ENCODE measurements at places on chromosomes 12 and 14.

- no peak for DNase-seq
Observed at GRCh38 chr14:25537846-25538455, 488.0 kb upstream of the STXBP6 start.

DNA sequence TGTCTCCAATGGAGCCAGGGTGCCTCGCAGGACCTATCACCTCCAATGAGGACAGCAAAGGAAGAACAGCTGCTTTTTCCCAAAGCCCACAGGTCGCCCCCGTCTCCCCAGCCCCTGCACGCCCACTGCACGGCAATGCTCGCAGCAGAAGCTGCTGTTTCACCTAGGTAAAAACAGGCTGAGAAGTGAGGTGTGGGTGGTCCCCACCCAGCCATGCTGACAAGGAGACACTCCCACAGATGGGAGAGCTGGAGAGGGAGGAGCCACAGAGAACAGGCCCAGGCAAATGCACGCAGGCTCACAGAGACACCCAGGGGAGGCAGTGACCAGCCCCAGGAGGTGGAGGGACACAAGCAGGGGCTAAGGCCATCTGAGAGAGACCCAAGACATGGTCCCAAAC lies 10.4 kb downstream of the CFAP73 start:
- DNase-seq: no peak

GRCh38 chr12:132071040-132071810 lies 72.9 kb downstream of the DDX51 start:
- DNase-seq: no peak

- no peak for DNase-seq
Observed at GRCh38 chr12:27682534-27682933, 13.7 kb upstream of the REP15 start.

DNA sequence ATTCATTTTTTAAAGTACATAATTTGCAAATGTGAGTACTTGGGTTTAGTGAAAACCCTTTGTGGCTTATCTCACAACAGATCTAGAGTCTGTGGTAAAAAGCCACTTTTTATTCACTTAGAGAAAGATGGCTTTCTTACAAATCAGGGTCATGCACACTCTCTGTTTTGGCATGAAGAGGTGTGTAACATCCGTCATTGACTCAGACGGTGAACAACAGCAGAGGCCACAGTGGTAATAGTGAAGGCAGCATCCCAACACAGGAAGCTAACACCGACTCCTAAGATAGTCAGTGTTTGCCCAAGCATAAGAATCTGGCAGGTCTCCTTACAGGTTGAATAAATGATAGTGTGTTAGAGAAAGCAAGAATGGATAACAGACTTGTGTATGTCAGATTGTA lies 593.0 kb downstream of the SOX5 start:
- no peak for DNase-seq

DNA sequence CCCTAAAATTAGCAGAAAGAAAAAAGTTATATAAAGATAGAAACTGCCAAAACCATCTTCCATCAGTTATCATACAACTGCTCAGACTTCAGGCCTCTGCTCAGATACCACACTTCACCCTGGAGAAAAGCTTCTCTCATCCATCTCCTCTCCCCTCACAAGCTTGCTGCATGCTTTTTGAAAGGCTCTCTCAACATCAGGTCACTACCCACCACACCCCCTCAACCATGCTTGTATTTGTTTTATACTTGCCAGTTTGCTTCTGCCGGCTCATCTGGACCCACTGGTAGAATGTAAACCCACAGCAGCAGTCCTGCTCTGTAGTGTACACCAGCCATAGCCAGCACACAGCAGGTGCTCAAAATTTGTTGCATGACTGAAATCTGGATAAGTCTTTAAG lies 8.8 kb downstream of the PPP1CC start:
- no peak for DNase-seq

GRCh38 chr14:89728964-89729363 lies 225.6 kb downstream of the EFCAB11 start:
- no peak for DNase-seq

- DNase-seq: no peak
Observed at GRCh38 chr12:116996093-116996492, 85.3 kb downstream of the FBXW8 start.

DNA sequence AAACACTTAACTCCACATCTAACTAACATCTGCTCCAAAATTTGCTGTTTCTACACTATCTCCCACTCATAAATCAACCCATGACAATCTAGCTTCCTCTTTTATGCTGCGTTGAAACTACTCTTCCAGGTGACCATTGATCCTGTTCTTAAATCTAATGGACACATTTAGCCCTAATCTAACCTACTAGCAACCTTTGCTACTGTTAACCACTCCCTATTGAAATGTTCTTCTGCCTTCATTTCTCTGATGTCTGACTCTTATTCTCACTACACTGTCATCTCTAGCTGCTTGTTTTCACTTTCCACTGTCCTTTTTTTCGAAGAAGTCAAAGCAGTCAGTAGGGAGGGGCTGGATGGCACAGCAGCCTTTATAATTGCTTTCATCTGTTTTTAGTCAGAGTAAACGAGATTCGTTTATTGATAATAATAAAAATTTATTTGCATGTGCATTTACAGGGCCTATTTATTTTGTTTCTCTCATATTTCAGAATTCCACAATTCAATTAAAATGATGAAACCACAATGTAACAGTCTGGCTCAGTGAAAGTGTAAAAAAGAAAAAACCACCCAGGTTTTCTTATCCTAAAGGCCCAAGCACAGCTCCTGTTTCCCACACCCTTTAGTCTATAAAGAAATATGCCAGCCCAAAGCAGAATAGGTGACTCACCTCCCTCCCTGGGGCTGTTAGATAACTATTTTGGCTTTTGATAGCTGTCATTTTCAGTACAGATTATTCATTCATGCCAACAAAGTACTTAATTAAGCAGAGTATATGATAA lies 44.9 kb downstream of the ATP2B1 start:
- no peak for DNase-seq

DNA sequence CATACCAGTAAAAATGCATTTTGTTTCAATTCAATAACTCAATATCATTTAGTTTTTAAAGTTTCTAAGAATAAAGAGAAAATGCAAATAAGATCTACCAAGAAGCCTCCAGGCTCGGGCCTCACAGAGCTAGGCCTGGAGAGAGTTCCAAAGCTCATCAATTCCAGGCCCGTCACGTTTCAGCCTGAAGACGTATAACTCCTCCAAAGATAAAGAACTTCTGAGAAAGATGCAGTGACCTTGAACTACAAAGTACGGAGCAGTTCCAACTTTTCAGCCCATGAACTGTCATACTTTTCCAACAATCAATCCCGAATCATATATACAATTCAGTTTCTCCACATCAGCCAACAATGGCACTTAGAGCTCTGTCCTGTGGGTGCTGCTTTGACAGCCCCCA lies 17.8 kb downstream of the CORO1C start:
- no peak for DNase-seq

GRCh38 chr12:106986135-106986534 lies 811 bp downstream of the MTERF2 start:
- no peak for DNase-seq
